ENCODE measurements at places on chromosomes 12 and 14. TPM values are rescaled to one million over a fixed set of nuclear protein-coding genes. Genes with fewer than 3 reads are reported as not detected.

The RDH11 gene
- 23.4 TPM for total RNA-seq

The SLC39A5 gene
- total RNA-seq: not detected

The POLE2 gene
- 1.0 TPM for total RNA-seq

The BEGAIN gene
- 0.50 TPM for total RNA-seq

The COX8C gene
- total RNA-seq: not detected

DNA sequence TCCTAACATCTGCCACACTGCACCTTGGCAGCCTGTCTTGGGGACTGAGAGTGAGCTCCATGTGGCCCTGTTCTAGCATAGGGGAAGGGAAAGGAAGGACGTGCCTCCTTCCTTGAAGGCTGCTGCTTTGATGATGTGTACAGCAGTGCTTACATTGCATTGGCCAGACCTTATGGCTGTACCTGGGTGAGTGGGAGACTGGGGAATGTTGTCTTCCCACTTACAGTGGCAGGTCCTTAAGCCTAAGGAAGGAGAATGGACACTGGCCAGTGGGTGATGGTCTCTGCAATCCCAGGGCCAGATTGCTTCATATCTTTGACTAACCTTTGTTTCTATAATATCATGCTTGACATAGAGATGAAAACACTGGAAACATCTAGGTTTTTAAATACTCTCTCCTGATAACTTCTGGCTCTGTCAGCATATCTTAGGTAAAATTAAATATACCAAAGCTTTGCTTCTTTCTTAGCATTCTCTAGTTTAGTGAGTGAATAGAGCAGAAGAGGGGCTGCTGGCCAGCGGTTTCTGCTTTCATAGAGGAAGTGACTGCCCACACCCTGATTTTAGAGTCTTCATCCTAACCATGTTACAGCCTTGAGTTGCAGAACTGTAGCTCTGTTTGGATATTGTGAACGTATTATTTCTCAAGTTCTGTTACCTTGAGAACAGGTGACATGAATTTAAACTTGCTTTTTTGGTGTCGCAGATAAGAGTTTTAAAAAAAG lies 27.2 kb downstream of the KLC1 start:
- H3K36me3 ChIP-seq: peaks cover 8% of the 10 kb centered on the region
- DNase-seq: no peak
- H3K27me3 ChIP-seq: no peaks in the 10 kb centered on the region
- peaks cover 11% of the 10 kb centered on the region for H3K4me1 ChIP-seq
- no peak overlapping the region for H3K4me3 ChIP-seq
- peak overlapping the region; percentile 62 for H3K27ac ChIP-seq

GRCh38 chr12:16437281-16437816 lies 89.9 kb downstream of the MGST1 start:
- no peak overlapping the region for H3K27ac ChIP-seq
- no peaks in the 10 kb centered on the region for H3K4me1 ChIP-seq
- no peaks in the 10 kb centered on the region for H3K36me3 ChIP-seq
- H3K4me3 ChIP-seq: no peak overlapping the region
- no peak for DNase-seq

DNA sequence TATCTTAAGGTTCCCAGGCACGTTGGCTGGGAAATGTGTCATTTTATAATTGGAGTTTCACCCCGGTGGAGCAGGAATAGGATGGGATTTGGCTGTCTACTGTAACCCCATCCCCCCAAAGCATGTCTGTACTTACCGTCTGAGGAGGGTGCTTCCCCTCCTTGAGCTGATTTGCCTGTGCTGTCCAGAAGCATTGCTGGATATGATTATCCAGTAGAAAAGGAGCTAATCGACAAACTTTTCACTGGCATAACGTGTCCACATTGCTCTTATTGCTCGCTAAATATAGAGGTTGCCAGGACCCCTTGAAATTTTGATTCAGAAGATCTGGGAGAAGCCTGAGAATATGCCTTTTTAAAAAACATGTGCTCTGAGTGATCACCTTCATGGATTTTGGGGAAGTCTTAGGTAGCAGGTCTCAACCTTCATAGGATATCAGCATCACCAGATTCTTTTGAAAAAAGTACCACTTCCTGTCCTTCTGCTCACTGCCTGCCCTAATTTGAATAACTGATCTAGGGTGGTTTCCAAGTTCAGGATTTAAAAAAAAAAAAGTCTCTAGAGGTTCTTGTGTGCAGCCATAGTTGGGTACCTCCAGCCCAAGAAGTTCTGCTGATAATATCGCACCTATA lies 80.4 kb upstream of the KCNA1 start:
- H3K4me3 ChIP-seq: peak overlapping the region; percentile 82
- peak overlapping the region; percentile 86 for H3K27ac ChIP-seq
- H3K4me1 ChIP-seq: peaks cover 45% of the 10 kb centered on the region
- DNase-seq: no peak

GRCh38 chr14:104105822-104106470 lies 20.4 kb downstream of the ASPG start:
- H3K36me3 ChIP-seq: no peaks in the 10 kb centered on the region
- no peak overlapping the region for H3K4me3 ChIP-seq
- no peak overlapping the region for H3K27ac ChIP-seq
- no peak for DNase-seq
- peaks cover 3% of the 10 kb centered on the region for H3K4me1 ChIP-seq
- no peaks in the 10 kb centered on the region for H3K27me3 ChIP-seq

- peak within 1 kb of the TSS; percentile 82 for H3K4me3 ChIP-seq
- peaks cover 3% of the 10 kb centered on the region for H3K4me1 ChIP-seq
- H3K36me3 ChIP-seq: no peaks in the 10 kb centered on the region
- peak within 1 kb of the TSS; percentile 82 for H3K27ac ChIP-seq
- no peak for DNase-seq
- H3K27me3 ChIP-seq: peaks cover 81% of the 10 kb centered on the region
Measured at GRCh38 chr12:53972722-53973235, at the start of gene HOXC11. Gene HOXC11 (plus strand): TSS chr12:53973126. CDS start chr12:53973242, 116 bp downstream.

DNA sequence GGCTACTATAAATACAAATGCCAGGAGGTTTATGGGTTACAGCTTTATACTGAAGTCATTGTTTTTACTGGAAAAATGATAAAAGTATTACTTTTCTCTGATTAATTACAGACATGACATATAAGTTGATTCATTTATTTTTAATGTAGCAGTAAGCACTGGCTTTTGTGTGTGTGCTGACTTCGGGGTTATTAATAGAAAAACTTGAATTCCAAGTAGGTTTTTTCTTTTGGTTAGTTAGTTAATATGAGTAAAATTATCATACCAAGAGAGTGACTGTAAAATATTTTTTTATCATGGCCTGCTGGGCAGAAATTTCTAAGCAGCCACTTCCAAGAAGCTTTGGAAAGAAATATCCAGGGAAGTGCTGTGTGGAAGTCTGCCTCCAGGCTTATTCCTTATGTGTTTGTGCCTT lies 56.4 kb downstream of the IFT81 start:
- H3K27me3 ChIP-seq: no peaks in the 10 kb centered on the region
- H3K36me3 ChIP-seq: no peaks in the 10 kb centered on the region
- DNase-seq: no peak
- H3K27ac ChIP-seq: no peak overlapping the region
- no peaks in the 10 kb centered on the region for H3K4me1 ChIP-seq
- H3K4me3 ChIP-seq: no peak overlapping the region

- no peak overlapping the region for H3K4me3 ChIP-seq
- H3K36me3 ChIP-seq: peaks cover 3% of the 10 kb centered on the region
- peaks cover 51% of the 10 kb centered on the region for H3K4me1 ChIP-seq
Measured at GRCh38 chr14:103396463-103396862, 11.2 kb downstream of the MARK3 start.

GRCh38 chr14:63666335-63666734 lies 24.7 kb upstream of the WDR89 start:
- H3K27ac ChIP-seq: no peak overlapping the region
- no peaks in the 10 kb centered on the region for H3K27me3 ChIP-seq
- no peaks in the 10 kb centered on the region for H3K4me1 ChIP-seq
- H3K36me3 ChIP-seq: no peaks in the 10 kb centered on the region
- DNase-seq: no peak

GRCh38 chr12:530821-531220 lies 71.1 kb downstream of the B4GALNT3 start:
- H3K4me3 ChIP-seq: no peak overlapping the region
- no peaks in the 10 kb centered on the region for H3K27me3 ChIP-seq
- H3K4me1 ChIP-seq: no peaks in the 10 kb centered on the region

- no peak overlapping the region for H3K27ac ChIP-seq
- no peaks in the 10 kb centered on the region for H3K4me1 ChIP-seq
- no peak for DNase-seq
- H3K27me3 ChIP-seq: peaks cover 17% of the 10 kb centered on the region
Measured at GRCh38 chr12:75742961-75743360, 231.6 kb upstream of the KRR1 start.

DNA sequence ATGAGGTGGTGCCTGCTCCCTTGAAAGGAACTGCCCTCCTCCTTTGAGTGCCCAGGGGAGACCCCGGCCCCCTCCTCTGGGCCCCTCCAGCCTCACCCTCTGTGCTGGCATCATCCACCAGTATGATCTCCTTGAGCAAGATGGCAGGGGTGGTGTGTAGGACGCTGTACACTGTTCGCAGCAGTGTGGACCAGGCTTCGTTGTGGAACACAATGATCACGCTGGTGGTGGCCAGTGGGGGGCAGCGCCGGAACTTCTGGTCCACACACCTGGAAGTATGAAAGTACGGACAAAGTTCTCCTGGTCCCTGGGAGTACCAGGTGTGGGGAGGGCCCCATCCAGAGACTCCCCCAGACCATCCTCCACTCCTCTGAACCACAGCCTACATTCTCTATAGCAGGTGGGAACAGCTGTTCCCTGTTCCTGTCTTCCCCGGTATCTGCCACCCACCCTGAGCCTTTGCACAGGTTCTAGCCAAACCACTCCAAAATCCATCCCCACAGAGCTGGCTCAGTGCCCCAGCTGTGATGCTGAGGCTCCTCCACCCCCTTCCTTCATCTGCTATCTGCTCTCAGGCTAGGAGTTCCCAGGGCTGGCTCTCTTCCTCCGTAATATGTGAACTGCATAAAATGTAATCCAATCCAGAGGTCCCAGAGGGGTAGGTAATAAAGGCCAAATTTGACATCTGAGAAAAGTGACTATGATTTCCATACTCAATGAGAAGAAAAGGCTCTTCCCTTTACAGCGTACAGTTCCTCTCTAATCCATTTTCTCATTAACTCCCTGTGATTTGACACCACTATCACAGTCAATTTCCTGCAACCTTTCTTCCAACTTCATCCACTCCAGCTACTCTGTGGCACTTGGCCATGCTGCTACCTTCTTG lies 13.9 kb downstream of the GALNT6 start:
- no peaks in the 10 kb centered on the region for H3K27me3 ChIP-seq
- no peak overlapping the region for H3K27ac ChIP-seq
- peaks cover 19% of the 10 kb centered on the region for H3K4me1 ChIP-seq

DNA sequence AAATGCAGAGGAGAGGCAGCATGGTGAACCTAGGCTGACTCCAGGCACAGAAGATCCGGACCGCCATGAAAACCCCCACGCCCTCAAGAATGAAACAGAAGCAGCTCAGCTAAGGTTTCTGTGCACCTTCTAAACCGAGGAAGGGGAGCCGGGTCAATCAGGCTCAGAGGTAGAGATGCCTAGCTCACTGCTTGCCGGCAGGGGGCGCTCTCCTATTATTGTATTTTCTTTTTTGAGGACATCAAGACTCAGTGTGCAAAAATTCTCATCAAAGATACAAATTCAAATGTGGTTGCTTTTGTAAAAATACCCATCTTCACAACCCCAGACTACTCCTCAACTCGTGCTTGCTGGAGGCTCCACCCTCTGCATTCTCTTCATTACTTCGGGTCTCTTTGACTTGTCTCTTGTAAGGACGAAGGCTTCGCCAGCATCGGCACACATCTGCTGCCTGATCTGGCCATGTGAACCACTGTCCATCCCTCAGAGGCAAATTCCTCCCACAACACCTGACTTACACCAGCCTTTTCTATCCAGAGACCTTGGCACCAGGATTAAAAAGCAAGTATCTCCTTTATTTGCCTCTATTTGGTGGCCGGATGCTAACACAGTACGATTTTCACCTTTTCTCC lies 33.4 kb upstream of the RNASE3 start:
- H3K4me3 ChIP-seq: no peak overlapping the region
- peaks cover 8% of the 10 kb centered on the region for H3K4me1 ChIP-seq
- H3K36me3 ChIP-seq: peaks cover 2% of the 10 kb centered on the region
- peak; percentile 67 for DNase-seq
- peak overlapping the region; percentile 21 for H3K27ac ChIP-seq

GRCh38 chr12:93832131-93832530 lies 155.0 kb downstream of the CRADD start:
- H3K4me3 ChIP-seq: no peak overlapping the region
- H3K27me3 ChIP-seq: no peaks in the 10 kb centered on the region
- peaks cover 3% of the 10 kb centered on the region for H3K36me3 ChIP-seq
- H3K27ac ChIP-seq: no peak overlapping the region
- DNase-seq: no peak
- H3K4me1 ChIP-seq: peaks cover 8% of the 10 kb centered on the region

All from T-helper 17 cell (primary cell).